ENCODE measurements at places on chromosomes 11 and 22.

DNA sequence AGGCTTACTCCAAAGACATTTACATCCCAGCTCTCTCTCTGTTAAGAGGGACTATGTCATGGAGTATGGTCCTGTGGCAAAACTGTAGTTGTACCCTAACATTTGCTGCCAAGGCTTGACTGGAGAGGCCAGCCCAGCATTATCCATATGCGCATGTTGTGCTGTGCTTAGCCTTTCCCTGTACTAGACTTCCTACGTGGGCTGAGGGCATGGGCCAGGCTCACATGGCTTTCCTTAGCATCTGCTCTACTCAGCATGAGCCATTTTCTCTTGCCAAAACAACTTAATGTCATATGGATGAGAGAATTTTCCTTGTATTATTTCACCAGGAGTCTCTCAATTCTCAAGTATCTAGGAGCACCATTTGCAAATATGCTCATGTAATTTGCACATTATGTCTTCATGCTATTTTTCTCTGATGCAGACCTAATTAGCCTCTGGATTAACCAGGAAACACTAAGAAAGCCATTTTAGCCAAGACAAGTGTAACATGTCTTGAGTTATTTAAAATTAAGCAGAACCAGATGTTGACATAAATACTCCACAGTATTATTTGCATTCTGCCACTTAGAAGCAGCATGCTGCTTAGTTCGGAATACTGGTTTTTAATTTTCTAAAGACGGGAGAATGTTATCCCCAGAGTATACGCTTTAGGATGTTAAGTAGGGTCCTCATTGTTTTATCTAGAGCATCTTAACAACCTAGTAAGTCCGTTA is 71.7 kb upstream of the FAR1 start:
- no peak for DNase-seq

DNA sequence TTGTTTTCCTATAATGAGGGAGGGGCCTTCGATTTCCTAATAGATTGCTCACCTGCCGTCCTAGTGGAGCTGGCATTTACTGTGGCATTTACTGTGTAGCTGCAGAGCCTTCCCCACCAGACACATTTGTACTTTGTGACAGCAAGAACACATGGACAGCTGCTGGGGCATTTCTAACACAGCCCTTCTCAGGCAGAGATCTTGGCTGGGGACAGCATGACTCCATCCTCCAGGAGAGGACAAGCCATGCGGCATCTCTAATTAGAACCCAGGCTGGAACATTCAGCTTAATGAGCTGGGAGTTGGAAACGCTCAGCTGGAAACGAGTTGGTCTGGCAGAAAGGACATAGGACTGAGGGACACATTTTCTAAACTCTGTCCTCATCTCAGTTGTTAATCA is 887.5 kb downstream of the NTM start:
- DNase-seq = no peak

- DNase-seq = no peak
Observed at GRCh38 chr22:45162531-45162930, 1.2 kb upstream of the NUP50 start.

DNA sequence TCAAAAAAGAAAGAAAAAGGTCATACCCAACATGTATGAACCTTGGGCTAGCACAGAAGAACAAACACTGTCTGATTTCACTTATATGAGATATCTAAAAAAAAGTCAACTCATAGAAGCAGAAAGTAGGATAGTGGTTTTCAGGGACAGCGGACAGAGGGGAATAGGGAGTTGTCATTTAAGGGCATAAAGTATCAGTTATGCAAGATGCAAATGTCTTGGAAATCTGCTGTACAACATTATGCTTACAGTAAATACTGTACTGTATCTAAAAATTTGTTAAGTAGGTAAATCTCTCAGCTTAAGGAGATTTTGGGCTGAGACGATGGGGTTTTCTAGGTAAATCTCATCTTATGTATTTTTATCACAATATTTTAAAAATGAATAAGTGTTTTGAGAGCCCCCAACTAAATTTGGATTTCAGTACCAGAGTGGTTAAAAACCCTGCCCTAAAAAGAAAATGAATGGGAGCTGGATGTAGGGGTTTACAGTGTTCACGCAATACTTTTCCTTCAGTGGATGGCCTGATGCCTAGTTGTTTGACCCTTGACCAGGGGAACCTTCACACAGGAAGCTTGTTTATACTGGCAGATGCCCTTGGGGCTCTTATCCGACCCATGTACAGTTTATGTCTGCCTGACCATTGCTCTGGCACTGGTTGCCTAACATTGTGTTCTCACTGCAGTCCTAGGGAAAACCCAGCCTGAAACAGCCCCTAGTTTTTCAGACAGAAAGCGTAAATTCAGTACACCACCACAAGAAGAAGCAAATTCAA is 34.8 kb downstream of the SLC22A9 start:
- no peak for DNase-seq

DNA sequence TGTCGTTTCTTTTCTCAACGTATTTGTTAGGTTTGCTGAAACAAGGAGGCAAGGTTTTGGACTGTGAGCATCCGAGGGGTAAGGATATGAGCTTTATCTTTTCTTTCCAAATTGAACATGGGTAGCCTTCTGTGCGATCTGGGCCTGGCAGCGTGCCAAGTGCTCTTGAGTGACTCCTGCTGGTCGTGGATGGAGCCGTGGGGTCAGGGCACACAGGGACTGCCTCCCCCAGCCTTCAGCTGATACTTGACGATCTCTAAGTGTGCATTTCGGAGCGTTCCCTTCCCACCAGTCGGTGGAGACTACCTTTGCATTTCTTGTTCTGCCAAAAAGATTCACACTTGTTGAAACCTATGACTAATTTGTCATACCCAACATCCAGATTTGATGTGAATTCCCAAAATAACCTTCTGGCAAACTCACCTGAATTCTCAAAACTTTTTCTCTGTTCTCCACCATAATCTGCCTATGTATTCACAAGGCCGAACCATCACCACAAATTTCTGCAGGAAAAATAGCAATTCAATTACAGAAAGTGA is 40.1 kb upstream of the CLMP start:
- no peak for DNase-seq

- no peak for DNase-seq
Observed at GRCh38 chr11:72932132-72932570, 117.9 kb downstream of the ATG16L2 start.

- no peak for DNase-seq
Observed at GRCh38 chr11:8768625-8769333, 86.2 kb downstream of the RPL27A start.

GRCh38 chr22:17228725-17229126 is 9.5 kb upstream of the ADA2 start:
- no peak for DNase-seq

GRCh38 chr22:44650806-44651205 is 51.2 kb upstream of the PRR5 start:
- DNase-seq = no peak

- DNase-seq = no peak
Observed at GRCh38 chr11:10725114-10725906, 25.7 kb upstream of the CTR9 start.

GRCh38 chr11:8336356-8337129 is 72.9 kb upstream of the LMO1 start:
- no peak for DNase-seq

DNA sequence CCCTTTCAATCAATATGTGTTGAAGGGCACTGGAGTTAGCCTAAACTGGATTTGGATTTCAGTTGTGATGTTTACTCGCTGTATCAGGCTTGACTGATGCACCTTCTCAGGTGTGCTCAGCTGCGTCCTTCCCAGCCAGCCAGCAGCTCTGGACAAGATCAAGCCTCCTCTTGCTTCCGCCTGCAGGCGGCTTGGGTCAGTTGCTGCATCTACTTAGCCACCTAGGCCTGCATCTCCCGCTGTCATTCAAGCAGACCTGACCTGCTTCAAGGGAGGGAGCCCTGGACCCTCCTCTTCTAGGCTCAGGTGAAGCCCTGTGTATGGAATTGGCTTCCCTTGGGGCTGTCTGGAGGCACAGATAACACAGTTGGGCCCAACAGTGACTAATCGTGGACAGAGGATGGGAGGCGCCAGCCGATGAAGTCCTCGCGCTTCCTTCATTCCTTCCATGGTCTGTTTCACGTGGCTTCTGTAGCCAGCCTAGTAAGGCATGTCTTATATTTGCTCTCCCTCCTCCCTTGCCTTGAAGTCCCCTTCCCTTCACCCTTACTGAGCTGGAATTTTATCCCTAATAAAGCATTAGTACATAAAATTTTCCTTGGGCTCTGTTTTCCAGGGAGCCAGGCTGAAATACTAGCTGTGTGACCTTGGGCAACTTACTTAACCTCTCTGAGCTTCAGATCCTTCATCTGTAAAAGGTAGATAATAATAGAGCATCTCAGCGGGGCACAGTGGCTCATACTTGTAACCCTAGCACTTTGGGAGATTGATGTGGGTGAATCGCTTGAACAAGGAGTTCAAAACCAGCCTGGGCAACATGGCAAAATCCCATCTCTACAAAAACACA is 2.1 kb upstream of the LHFPL7 start:
- DNase-seq = no peak

DNA sequence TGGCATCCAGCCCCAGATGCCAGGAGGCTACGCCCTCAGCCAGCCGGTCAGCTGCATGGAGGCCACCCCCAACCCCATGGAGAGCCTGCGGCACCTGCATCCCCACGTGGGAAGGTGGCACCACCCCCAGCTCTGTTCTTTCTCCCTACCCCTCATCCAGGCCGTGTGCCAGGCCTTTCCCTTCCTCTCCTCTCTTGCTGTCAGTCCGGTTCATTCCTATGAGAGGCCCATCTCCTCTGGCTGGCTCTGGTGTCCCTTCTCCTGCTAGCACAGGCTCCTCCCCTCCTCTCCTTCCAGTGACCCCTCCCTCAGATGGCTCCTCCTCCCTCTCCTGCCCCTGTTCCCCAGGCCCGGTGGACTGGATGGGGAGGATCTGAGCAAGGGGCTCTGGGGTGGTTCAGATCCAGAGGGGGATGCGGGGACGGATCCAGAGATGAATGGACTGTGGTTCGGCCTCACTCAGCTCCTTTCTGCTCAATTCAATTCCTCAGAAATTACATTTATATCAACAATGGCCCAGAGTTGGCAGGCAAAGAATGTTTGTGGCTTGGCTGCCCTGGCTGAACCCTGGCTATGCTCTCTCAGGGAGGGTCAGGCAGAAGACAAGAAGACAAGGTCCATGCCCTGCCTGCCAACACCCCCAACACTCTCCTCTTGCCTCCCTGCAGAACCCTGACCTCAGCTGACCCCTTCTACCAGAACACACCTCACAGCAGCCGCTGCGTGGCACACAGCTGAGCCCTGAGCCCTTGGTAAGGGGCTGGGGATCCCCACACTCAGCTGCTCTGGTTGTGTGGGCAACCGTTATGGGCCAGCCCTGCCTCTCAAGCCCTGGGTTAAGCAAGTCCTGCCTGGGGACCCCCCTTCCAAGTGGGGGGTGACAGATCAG is 18.5 kb upstream of the LRRC10B start:
- DNase-seq = no peak

DNA sequence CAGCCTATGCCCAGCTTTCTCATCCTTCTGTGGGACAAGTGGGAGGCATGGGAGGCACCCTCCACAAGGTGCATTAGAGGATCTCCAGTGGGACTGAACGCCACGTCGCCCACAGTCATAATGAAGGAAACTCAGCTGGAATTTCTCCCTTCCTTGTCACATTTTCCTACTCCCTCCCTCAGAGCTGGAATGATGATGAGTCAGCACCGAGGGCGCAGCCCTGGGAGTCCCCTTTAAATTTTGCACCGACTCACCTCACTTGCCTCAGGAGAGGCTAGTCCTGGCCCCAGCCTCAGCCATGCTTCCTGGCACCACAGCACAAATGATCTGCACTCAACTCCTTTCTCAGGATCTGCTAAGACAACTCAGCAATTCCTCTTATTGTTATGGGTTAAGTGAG is 34.3 kb downstream of the DBX1 start:
- DNase-seq = no peak

DNA sequence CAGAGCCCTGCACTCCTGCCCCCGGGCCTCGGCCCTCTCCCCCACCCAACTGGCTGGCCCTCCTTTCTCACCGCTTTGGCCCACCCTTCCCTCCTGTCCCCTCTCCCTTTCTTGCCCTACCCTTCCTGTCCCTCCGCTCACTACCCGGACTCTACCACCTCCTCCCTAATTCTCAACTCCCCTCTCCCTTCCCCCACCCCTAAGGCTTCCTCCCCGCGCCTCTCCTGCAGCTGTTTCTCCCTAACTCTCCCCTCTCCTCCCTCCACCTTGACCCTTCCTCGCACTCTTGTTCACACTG is 421 bp downstream of the SLC15A3 start:
- no peak for DNase-seq

- no peak for DNase-seq
Observed at GRCh38 chr11:74756571-74756970, 7.9 kb downstream of the RNF169 start.

- DNase-seq = peak; percentile 39
Observed at GRCh38 chr11:36577859-36578258, 10.1 kb downstream of the RAG1 start.

GRCh38 chr11:45366619-45367190 is 80.6 kb upstream of the SYT13 start:
- DNase-seq = no peak

- no peak for DNase-seq
Observed at GRCh38 chr22:49201046-49201970, 626.4 kb downstream of the BRD1 start.

DNA sequence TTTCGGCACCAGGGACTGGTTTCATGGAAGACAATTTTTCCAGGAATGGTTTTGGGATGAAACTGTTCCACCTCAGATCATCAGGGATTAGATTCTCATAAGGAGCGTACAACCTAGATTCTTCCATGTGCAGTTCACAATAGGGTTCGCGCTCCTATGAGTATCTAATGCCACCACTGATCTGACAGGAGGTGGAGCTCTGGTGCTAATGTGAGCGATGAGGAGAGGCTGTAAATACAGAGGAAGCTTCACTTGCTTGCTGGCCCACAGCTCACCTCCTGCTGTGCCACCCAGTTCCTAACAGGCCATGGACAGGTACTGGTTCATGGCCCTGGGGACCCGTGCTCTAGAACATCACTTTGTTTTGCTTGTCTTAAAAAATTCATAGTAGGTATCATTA is 41.8 kb upstream of the AMPD3 start:
- DNase-seq = no peak

- DNase-seq = no peak
Observed at GRCh38 chr22:45799291-45799690, 127.7 kb downstream of the ATXN10 start.

DNA sequence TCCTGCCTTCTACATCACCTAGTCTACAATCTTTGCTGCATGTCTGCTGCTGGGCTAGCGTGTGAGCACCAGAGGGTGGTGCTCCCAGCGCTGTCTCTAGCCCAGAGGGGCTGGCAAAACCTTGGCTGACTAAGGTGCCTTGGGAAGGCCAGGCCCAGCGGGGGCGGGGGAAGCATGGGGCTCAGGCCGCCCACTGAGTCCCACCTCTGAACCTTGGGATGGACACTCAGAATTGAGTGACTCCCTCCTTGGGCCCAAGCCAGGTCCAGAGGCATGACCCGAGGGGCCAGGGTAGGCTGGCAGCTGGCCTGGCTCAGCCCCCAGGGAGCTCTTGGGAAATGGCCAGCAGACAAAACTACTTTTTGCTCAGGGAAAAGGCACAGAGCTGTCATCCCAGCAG is 7.6 kb upstream of the GAL3ST1 start:
- no peak for DNase-seq

DNA sequence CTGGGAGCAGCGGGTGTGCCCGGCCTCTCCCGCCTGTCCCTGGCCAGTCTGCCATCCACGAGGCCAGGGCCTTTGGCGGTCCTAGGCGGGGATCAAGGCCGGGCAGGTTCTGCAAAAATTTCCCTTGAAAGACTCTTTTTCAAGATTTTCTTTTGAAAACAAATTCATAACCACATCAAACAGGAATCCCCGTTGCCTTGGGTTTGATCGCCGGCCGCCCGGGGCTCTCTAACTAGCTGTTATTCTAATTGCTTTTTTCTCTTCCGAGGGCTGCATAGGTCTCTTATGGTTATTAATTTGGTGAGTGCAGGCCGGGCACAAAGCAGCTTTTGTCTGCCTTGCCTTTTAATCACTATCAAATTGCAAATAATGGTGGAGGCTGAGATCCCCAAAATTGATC is 42.0 kb downstream of the CDKN1C start:
- DNase-seq = no peak
